ENCODE measurements at places on chromosomes 16 and 17.

DNA sequence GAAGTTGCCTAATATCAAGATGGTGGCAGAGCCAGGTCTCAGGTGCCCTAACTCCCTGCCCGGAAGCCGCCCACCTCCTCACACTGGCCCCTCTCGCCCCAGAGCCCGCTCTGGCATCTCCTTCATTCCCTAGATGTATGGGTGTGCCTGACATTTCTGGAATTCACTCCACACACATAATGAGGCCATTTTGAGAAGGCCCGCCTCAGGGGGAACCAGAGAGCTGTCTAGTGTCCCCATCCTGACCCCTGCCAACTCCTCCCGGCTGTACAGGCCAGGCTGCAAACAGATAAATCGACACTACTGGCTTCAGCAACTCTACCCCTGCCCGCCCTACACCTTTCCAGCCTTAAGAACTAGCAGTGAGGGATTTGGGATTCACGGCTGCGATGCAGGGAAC lies 7.7 kb downstream of the WNT3 start:
- DNase-seq, result no peak

- DNase-seq, result no peak
Measured at GRCh38 chr17:81011951-81012350, 20.3 kb downstream of the CHMP6 start.

- DNase-seq, result peak; percentile 96
Measured at GRCh38 chr16:4053301-4053845, 62.9 kb downstream of the ADCY9 start.

DNA sequence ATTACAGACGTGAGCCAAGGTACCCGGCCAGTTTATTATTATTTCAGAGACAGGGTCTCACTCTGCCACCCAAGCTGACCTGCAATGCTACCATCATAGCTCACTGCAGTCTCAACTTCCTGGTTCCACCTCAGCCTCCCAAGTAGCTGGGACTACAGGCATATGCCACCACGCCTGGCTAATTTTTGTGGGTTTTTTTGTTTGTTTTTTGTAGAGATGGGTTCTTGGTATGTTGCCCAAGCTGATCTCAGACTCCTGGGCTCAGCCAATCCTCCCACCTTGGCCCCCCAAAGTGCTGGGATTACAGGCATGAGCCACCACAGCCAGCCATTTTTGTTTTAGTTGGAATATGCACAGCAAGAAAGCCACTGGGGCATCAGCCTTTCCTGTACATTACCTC lies 115.7 kb downstream of the MRM1 start:
- no peak for DNase-seq

DNA sequence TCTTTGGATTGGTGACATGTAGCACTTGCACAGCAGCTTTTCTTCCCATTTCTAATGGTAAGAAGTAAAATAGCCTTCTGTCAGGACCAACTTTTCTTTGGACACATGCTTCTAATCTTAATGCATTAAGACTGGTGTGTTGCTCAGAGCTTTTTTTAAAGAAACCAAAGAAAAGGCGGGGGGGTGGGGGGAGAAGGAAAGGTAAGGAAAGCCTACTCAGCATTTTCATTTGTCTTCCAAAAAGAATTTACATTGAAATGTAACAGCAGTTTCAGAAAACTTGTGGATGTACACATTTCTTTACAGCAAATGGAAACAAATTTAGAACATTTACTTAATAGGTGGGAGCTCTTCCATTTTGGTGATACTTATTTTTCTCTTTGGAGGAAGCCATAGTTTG lies 49.6 kb downstream of the NLK start:
- no peak for DNase-seq

- DNase-seq, result no peak
Measured at GRCh38 chr16:51621610-51622009, 470.5 kb upstream of the SALL1 start.

- DNase-seq, result peak; percentile 92
Measured at GRCh38 chr17:17139972-17140589, 66.1 kb downstream of the PLD6 start.

DNA sequence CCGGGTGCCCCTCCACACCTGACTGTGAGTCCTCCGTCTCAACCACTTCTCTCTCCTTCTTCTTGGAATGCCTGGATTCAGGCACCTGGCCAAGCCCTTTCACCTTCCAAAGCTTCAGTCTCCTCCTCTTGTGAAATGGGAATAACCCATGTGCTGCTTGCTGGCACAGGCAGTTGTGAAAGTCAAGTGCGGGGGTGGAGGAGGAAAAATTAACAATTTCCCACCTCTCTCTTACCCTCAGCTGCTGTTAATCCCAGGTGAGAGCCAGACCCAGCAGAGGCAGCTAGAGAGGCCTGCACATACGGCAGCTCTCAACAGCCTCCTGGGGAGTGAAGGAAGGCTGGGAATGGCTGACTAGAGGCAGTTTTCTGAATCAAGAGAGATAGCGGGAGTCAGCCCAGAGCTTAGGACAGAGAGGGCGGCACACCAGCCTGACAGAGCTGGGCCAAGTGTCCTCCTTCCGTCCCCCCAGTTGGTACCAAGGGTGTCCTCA lies 77.9 kb upstream of the LGALS9 start:
- DNase-seq, result no peak

GRCh38 chr17:79804856-79805696 lies 8.2 kb upstream of the CBX8 start:
- no peak for DNase-seq

DNA sequence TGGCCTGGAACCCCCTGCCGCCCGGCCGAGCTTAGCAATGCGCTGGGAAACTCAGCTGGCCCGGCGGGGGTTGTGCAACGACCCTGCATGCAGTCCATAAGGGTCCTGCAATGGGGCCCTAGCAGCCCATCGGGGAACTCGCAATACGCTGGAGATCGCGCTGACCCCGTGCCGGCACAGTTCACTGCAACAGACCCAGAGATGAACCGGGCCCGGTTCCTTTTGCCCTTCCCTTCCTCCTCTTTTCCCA lies 375 bp downstream of the SLC25A11 start:
- DNase-seq, result no peak

DNA sequence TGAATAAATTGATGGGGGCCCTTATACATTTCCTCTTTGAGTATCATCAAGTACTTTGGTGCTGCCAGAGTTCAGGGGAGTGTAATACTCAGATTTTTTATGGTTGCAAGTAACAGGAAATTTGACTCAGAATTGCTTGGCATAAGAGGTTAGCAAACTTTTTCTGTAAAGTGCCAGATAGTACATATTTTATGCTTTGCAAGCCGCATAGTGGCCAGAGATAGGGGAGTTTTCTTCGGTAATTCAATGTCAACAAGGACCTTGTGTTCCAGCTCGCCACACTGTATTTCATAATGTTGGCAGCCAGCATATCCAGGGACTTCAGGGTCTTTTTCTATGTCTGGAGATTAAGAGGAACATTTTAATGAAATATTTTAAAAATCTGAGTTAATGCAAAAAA lies 51.0 kb upstream of the MARCHF10 start:
- no peak for DNase-seq

GRCh38 chr17:40317880-40318829 lies 9.2 kb downstream of the RARA start:
- peak; percentile 92 for DNase-seq

DNA sequence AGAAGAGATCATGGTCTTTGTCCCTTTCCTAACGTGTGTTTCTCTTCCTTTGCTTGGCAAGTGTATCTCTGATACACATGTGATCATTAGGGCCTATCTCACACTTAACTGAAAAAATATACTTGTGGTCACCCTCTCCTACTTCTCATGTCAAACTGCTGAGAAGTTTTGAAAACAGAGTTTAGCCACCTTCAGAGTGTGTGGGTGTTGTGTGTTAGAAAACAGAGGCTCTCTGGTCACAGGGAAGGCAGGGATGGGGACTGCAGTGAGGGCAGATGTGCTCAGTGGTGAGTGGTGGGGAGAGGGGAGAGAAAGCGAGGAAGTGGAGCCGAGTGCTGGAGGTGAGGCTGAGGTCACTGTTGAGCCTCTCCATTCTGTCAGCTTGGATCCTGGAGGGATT lies 29.4 kb downstream of the GRB7 start:
- no peak for DNase-seq

DNA sequence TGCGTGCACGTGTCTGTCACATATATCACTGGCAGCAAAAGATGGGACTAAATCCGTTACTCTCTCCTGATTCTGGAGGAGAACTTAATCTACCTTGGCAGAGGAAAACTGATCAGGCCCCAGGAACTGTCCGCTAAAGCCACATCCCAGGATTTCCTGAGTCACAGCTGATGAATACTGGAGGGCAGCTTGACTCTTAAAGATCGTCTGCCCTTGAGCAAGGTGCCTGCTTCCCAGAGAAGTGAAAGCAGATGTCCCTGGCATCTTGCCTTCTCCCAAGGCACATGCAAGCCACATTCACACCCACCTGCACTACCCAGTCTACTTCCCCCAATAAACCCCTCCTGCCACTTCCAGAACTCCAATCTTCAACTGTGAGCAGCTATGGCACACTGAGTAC lies 99.8 kb downstream of the CPPED1 start:
- no peak for DNase-seq

DNA sequence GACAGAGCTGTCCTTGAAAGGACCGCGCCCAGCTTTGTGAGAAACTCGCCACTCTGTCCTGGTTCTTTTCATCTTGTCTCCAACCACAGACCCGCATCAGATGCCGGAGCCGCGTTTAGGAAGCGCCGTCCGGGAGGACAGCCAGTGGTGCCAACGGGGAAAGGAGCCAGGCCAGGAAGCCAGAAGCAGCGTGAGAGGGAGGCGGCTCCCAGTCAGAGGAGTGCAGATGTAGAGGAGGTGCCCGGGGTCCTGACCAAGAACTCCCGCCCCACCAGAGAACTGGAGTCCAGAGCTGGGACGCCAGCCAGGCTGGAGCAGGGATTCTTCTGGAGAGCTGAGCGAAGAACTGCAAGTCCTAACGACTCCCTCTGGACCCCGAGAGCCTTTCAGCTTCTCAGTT lies 49.3 kb upstream of the TNRC6C start:
- DNase-seq, result no peak

- DNase-seq, result no peak
Measured at GRCh38 chr17:59491353-59492090, 73.9 kb upstream of the DHX40 start.

- DNase-seq, result no peak
Measured at GRCh38 chr17:33292201-33292980, 704 bp downstream of the ASIC2 start.

DNA sequence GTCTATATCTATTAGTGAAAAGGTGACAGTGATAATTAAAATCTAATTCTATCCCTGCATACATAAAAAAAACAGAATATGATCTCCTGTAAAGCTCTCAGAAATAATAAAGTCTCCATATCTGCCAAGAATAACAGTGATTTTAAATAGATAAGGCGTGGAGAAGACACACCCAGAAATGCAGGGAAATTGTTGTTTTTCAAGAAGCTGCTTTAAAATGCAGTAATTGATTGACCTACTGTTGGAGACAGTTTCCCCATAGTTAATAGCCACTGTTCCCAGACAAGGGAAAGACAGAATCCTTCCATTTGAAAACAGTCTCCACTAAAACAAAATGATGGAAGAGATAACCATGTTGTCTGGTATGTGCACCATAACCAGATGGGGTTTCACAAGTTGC lies 571.5 kb upstream of the CDH5 start:
- no peak for DNase-seq

DNA sequence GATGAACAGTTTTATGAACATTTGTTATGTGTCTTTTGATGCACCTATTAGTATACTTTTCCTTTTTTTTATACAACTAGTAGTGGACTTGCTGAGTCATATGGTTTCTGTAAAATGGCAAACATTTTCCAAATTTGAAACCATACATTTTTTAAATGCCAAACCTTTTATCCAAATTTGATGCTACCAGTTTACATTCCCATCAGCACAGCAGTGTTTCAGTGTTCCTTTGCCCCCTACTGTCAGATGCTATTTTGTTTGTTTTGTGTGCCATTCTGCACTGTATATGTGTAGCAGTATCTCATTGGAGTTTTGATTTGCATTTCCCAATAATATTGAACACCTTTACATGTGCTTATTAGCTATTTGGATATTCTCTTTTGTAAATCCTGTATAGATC lies 219.4 kb downstream of the TANC2 start:
- no peak for DNase-seq

DNA sequence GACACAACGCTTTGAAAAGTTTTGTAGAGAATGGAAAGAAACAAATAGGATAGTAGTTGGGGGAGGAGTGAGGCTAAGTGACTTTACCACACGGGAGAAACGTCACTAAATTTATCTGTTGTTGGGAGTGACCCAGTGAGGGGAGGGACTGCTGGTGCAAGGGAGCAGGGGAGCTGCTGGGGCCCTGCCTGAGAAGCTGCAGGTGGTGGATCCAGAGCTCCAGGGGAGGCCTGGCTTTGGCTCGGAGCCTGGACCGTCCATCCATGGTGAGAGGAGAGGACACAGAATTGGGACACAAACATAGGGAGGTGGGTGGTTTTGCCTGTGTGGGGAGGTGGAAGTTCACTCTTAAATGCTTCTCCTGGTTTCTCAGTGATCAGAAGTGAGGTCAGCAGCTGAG lies 107.6 kb downstream of the GOSR1 start:
- DNase-seq, result no peak

DNA sequence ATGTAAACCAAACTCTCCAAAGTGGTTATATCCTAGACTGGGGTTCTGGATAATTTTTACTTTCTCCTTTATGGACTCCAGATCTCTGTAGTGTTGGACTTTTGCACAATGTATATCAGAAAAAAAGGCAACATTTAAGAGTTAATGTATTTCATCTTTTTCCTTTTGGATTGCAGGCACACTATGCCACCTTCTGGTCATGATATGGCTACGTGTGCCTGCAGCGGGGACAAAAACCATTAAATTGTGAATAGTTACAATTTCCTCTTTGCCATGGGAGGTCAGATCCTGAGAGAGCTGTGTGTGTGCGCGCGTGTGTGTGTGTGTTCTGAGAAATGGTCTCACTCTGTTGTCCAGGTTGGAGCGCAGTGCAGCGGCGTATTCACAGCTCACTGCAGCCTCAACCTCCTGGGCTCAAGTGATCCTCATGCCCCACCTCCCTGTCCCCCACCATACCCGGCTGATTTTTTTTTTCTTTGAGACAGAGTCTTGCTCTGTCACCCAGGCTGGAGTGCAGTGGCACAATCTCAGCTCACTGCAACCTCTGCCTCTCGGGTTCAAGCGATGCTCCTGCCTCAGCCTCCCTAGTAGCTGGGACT lies 4.3 kb upstream of the SGF29 start:
- no peak for DNase-seq

GRCh38 chr17:30942308-30943079 lies 20.7 kb downstream of the ADAP2 start:
- no peak for DNase-seq

Data from NCI-H2029 (cell line).